ENCODE measurements at places on chromosomes 12 and 14.
A peak's percentile ranks its signal among the peaks of the same experiment; 100 is the strongest.

GRCh38 chr14:34527591-34527990 lies 11.9 kb downstream of the EAPP start:
- DNase-seq: no peak

GRCh38 chr14:74949191-74949601 lies 6.2 kb downstream of the PGF start:
- DNase-seq: no peak

DNA sequence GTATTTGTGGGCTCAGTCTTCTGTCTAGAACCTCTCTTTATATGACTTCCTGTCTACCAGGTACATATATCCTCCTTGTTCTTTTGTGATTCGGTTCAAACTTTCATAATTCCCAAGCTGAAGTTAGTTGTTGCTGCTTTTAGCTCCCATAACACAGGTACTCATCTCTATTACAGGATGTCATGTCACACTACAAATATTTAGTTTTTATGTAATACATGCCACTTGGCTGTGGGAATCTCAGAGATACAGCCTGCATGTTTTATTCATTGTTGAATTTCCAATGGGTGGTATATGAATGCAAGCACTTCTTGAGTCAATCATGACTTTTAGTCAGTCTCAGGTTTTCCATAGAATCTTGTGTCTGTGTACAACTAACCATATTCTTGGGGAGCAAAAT lies 122.7 kb downstream of the SINHCAF start:
- DNase-seq: no peak

DNA sequence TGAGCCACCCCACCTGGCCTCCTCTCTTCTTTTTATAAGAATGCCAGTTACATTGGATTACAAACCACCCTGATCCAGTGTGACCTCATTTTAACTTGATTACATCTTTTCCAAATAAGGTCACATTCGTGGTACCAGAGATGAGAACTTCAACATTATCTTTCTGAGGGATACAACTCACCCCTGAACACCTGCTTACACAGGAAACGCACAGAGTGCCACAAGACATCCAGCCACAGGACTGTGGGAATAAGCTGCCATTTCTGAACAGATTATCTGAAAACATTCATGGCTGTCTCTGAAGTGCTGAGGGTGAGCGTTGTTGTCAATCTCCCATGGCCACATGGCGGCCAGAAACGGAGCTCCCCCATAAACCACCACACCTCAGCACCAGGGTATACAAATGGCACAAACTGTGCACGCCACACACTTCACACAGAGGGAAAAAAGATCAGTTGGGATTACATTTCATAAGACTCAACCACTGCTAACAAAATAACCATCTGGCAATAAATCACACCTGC lies 23.7 kb downstream of the FOXN3 start:
- no peak for DNase-seq

DNA sequence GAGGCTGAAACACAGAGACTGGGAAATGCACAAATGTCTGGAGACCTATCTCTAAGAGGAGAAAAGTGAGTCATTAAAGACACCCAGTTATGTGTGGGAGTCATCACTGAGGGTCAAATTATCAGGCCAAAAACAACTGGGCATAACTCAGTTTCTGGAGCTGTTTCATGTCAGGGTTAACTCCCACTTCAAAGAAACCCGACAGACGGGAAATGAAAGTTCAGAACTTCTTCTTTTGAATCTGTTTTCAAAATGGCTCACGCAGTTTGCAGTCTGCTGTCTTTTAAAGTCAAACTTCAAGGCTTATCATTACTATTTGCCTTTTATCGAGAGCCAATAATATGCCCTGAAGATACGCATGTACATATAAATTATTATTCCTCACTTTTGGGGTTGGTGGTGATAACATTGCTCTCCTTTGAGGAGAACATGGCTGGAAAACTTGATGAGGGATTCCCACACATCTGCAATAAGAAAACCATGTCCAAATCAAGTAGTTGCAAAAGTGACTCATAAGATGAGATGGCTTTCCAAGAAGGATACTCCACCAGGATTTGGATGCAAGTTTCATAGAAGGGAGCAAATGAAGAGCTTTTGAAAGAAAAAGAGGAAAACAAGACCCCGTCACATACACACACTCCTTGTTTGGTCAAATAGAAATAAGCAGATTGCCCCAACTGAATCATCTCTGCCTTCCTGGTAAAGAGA lies 341.4 kb downstream of the ADAMTS20 start:
- peak; percentile 75 for DNase-seq

DNA sequence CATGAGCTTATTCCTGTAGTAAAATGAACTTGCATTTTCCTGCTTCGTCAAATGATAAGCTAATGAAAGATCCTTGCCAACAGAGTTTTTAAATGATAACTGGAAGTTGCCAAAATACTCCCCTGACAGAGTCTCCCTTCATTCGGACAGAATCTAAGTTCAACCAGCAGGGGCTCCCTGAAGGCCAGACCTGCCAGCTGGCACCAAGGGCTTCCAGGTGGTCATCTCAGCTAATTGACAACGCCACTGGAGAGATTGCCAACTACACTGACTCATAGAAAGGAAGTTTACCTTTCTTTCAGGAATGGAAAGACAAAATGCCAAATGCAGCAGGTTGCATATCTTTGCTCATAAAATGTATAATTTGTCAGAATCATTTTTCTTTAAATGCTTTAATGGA lies 462.8 kb downstream of the GXYLT1 start:
- DNase-seq: no peak

DNA sequence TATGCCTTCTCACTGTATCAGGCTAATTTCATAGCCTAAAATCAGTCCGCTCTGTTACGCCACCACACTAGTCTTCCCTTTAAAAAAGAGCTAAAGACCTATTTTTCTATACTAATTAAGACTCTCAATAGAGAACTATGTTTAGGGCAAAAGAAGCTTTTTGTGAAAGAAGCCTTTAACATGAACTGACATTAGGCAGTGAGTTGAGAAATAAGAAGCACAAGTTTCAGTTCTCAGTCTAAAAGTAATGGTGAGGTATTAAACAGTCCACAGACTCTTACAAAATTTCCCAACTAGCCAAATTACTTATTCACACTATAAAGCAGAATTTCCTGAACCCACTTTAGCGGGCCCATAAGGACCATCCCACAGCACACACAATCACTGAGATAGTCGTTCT lies 93.7 kb downstream of the SOX5 start:
- no peak for DNase-seq

GRCh38 chr12:112370868-112371510 lies 11.2 kb downstream of the HECTD4 start:
- no peak for DNase-seq

GRCh38 chr14:36805131-36805559 lies 143.5 kb downstream of the PAX9 start:
- DNase-seq: no peak

DNA sequence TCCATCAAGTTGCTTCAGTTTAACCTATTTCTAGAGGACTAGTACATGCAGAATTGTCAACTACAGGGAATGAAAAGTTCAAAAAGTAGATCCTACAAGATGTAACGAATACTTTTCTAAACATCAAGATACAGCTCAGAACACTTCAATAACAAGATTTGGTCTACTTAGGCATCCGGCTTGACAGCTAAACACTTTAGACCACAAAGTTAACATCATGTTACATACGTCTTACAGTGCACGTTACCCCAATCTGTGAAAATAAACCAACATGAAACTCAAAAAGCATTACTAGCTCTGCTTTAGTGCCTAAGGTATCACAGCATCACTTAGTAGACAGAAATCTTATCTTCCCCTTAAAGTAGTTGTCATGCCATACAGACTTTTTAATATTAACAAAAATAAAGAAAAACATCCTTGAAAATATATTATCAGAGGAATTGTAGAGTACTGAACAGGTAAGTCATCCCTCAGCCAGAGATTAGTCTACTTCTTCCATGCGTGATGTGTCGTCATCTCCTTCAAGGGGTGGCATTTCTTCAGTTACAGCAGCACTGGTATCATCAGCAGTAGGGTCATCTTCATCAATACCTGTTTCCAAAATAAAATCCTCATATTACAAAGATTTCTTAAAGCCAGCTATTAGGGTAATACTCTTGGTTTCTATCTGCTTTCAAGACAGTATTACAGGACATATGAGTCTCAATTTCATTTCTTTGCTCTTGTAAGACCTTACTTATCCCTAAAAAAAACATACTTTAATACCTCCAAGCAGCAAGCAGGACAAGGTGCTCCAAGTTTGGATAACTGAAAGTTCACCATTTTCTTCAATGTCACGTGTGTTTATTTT lies 5.4 kb downstream of the HSP90AA1 start:
- no peak for DNase-seq

DNA sequence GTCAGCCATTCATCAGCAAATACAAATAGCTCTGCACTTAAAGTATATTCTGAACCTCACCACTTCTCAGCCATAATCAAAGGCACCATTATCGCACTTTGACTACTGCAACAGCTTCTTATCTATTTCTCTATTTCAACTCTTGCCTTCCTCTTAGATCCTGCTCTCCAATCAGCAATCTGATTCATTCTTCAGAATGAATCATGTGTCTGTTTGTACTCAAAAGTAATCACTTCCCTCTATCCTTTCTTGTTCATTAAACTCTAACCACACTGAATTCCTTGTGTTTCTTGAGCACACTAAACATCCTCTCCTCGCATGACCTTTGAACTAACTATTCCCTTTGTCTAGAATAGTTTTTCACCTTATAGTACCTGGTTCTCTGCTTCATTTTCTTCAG lies 12.8 kb upstream of the OR4E1 start:
- DNase-seq: no peak

GRCh38 chr12:31508436-31509150 lies 82.3 kb downstream of the DENND5B start:
- DNase-seq: no peak

- DNase-seq: peak; percentile 29
Measured at GRCh38 chr12:103626498-103626897, 39.4 kb downstream of the STAB2 start.

DNA sequence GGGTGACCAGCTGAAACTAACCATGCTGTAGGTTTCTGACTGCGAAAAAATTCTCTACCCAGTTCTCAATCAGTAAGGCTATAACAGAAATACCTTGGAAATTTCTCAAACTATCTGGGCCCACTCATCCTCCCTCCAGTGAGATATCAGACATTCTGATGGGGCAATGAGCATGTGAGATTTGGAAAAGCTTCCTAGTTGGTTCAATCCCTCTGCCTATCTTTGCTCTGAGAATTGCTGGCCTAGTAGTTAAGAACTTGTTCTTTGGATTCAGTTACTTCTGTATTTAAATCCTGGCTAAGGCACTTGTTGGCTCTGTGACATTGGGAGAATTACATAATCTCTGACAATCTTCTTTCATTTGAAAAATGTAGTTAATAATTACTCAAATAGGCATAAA lies 119.4 kb downstream of the SLC15A5 start:
- no peak for DNase-seq

- DNase-seq: no peak
Measured at GRCh38 chr12:31853977-31854376, 105.2 kb upstream of the RESF1 start.

GRCh38 chr14:69443296-69443805 lies 41.2 kb upstream of the PLEKHD1 start:
- DNase-seq: no peak

DNA sequence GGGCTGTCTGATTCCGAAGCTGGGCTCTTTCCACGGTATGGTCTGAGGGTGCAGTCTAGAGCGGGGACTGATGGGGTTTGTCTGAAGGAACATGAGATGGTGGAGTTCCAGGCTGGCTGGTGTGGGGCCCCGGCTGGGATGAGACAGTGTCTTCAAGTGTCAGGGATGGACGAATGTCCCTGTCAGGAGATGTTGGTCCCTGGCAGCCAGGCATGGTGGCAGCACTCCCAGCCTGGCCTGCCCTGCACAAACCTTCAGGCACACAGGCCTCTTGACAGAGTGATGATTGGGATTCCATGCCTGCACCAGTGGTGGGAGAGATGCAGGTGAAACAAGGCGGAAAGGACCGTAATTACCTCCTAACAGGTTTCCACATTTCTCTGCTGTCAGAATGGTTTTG lies 221.9 kb downstream of the CACNA1C start:
- no peak for DNase-seq

- DNase-seq: peak; percentile 46
Measured at GRCh38 chr12:42237052-42237852, 796 bp downstream of the YAF2 start.

DNA sequence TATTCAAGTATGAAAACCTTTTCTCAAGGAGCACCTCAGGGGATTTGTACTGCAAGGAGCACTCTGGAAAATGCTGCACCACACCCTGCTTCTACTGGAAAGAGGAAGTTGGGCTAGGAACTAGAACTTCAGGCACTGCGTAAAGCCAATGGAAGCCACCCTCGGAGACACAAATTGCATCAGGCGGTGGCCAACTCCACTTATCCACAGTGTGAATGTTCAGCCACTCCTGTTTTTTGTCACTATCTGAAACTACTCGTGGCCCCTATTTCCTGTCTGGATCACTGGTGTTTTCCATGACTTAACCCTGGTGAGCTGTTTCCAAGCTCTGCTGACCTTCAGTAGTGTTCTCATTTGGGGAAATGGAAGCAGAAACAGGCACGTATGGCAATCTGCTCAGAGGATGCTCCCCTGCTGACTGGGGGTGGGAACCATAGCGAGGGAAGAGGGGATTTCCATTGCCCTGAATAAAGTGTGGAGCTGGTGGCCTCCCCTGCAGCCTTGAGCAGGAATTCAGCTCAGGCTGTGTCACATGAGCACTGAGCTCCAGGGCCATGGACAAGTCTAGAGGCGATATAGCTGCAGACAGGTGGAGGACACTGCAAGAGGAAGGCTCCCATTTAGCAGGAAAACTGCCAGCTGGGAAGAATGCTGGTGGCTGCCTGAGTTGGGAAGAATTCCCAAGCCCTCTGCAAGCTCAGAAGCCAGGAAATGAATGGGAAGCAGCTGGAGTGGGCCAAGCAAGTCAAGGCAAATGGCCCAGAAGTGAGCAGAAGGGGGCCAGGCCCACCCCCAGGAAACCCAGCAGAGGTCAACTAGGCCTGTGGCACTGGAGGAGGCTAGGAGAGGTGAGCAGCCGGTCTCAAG lies 50.5 kb upstream of the RAP1B start:
- no peak for DNase-seq

DNA sequence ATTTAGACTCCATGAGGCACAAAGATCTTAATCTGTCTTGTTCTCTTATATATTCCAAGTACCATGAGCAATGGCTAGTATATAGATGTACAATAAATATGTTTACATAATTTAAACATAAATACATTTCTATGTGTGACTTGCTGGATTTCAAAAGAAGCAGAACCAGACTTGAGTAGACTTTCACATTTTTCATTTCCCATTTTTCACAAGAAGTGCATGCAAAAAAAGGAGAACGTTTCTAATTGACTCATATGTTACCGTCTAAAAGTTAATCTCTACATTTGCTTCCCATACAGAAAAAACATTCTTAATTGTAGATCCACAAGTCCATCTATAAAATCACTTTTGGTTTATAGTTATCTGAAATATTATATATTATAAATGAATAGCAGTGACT lies 256.5 kb upstream of the USP15 start:
- no peak for DNase-seq

- DNase-seq: peak; percentile 61
Measured at GRCh38 chr12:75944097-75944904, 87.3 kb downstream of the PHLDA1 start.

DNA sequence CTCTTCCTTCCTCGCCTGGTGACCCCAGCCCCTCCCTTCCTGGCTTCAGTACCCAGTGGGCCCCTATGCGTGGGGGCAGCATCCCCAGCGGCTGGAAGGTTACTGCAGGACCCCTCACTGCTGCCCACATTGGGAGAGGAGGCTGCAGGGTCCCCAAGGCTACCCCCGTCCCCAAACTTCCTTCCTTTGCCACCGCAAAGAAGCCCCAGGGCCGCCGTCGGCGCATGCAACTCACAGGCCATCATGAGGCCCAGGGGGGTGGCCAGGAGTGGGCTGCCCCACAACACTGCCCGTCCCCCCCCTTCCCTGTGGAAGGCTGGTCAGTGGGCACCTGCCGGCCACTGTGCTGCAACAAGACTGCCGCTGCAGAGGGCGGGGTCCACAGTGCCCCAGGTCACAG lies 9.5 kb upstream of the TNFAIP2 start:
- DNase-seq: no peak

Measured in stromal cell of bone marrow (primary cell).